ENCODE measurements at places on chromosomes 3 and 15.

GRCh38 chr3:53196575-53197407 lies 35.8 kb downstream of the PRKCD start:
- DNase-seq: no peak

- no peak for DNase-seq
Measured at GRCh38 chr3:143139762-143140161, 20.2 kb downstream of the CHST2 start.

DNA sequence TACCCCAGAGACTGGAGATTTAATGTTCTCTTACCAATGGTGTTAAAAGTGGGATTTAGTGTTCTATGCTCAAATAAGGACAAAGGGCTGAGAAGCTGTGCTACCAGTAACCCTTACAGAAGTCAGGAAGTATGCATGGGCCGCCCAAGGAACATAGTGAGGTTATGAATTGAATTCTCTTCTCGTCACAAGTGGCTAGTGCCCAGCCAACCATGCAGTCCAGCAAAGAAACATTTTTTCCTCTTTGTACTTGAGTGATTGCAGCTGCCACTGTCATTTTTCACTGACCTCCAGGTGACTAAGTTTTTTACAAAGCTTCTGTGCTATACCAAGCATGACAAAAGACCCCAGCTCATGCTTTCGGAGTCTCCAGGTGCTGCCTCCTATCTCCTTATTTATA lies 110.6 kb upstream of the DCBLD2 start:
- no peak for DNase-seq

- no peak for DNase-seq
Measured at GRCh38 chr3:27927882-27928281, 205.8 kb upstream of the EOMES start.

- DNase-seq: no peak
Measured at GRCh38 chr3:189330066-189330465, 158.3 kb downstream of the TPRG1 start.

DNA sequence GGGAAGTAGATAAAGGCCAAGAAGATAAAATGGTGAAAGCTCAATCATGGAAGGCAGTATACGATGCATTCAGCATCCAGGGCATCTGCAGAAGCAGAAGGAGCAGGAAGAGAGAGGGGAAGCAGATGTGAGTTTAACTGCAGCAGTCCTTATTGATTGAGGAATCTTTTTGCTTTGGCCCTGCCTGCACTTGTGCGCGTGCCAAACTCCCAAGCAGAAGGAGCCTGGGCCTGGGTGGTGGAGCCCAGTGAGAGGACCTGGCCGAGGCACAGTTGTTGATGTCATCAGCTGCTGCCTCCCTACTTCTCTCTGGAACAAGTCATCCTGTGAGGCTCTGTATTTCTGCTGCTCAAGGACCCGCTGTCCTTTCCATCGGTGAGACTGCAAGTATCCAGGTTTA lies 65.5 kb upstream of the ROPN1 start:
- DNase-seq: no peak

DNA sequence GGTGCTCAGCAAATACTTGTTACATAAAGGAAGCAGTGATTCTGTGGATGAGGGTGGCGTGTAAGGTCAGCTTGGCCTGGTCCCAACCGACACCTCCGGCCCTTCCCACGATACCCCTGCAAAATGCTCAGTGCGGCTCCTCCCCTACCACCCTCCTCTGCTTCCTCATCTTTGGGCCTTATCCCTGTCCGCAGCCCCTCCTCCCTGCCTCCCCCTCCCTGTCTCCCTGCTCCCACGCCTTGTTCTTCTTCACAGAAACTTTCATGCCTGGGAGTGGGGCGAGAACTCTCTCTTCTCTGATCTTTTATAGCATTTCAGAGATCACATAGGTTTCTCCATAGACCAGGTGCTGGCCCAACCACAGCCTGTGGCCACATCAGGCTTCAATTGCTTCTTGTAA lies 75.0 kb upstream of the ATP2B2 start:
- DNase-seq: no peak

DNA sequence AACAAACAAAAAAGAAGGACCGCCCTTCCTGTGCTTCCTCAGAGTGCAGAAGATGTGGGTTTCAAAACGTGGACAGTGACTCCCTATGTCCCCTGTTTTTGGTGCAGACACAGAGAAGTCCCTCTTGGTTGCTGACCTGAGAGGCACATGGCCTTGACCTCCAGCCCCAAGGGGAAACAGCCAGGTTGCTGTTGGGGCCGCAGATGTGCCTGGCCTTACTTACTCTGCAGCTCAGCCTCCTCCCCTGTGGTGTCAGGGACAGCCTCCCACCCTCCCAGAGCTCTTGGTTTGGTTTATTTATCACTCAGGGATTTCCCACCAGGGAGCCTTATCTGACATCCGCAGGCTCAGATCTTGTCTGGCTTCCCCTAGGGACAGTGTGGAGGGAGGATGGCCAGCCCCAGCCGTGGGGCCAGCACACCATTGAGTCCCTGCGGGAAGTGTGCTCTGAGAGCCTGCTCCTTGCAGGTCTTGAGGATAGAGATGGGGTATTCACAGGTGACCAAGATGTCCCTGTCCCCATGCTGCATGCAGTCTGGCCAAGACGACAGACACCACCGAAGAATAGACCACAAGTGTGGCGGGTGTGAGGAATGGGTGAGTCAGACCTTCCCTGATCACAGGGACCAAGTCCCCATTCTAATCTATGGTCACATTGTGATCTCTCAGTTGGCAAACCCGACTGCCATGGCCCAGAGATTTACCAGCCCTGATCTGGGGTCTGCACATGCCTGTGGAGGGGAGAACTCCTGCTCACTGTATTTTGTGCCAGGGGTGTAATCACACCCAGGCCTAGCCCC lies 134.3 kb upstream of the ABHD17C start:
- no peak for DNase-seq

DNA sequence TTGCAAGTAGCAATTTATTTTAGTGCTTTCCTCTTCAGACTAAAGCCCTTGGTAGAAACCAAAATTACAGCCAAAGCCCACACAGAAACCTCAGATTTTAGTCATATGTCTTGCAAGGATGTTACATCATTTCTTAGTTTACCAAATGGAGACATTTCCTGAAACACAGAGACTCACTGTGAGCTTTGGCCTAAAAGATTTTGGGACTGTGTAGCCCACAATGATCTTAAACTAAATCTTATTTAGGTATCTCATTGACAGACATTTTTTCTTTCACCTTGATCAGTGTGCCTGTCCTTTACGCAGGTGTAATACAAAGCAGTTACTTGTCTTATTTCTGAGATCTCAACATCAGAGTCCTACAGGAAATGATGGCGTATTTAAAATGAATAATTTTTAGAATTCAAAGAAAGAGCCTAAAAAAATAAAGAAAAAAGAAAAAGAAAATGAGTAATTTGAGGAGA lies 27.8 kb upstream of the AP4E1 start:
- DNase-seq: peak; percentile 58

DNA sequence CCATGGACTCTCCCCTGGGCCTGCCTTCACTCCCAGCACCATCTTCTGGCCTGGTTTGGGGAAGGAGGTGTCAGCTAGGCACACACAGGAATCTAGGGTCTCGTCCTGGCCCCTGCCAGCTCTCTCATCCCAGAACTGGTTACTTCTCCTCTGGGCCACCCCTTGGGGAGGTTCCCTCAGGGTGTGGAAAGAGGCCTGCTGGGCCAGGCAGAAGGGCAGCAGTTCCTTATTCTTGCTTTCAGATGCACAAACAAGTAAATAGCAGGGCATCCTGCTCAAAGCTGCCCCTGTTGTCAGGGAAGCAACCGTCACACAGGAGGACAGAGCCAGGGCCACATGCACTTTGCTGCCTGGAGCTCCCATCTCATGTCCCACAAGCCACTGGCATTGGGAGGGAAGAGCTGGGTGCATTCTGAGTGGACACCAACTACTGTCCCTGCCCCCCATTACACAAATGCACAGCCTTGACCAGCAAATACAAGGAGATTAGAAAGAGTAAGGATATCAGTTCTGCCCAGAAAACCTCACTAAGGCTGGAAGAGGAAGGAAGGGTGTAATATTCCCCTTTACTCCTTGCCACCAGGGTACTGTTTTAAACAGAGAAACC lies 108.8 kb upstream of the HACD2 start:
- DNase-seq: no peak

DNA sequence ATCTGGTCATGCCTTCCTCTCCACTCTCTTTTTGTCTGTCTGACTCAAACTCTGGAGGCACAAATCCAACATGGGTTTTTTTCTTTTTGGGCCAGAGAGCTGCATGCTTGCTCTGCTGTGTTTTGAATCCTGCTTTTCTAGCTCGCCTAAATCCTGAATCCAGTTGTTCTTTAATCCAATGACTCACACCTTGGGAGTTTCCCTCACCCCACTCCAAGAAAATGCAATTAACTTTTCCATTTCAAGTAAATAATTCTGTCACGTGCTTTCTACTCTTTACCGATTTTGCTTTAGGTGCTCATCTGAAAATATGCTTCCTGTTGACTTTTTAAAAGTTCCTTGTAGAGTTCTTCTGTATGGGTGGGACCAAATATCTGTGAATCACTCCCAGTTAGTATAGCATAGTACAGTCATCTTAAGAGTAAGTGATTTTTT lies 47.6 kb downstream of the SLMAP start:
- DNase-seq: no peak

DNA sequence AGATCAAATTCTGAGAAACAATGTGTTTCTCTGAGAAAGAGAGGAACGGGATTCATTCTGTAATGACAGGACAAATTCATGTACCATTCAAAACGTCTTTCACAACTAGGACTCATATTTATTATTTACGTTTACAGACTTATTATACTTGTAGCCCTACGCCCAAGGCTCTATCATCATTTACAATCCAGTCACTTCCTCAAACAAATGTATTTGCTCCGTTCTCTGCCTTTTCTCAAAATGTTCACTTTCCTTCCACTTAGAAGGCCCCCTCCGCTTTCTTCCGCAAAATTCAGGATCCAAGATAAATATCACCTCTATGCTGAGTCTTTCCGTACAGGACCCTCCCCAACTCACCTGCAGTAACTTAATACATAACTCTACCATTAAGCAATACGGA lies 745 bp downstream of the RSL24D1 start:
- no peak for DNase-seq

DNA sequence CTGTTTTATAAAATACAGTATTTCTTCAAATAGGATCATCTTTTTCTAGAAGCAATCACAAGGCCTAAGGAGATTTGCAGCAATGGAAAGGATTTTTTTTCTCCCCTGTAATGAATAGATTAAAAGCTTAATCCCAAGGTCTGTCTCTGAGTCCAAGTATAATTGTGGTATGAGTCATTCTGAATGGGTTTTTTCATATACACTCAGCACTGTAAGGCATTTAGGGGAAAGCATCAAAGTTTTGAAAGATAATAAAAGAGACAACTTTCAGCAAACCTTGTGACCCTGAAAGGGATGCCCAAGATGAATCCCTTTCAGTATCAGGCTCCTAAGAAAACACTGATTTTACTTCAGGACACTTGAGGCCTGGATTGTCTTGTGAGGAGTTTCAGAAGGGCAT lies 23.3 kb upstream of the LARS2 start:
- DNase-seq: no peak

DNA sequence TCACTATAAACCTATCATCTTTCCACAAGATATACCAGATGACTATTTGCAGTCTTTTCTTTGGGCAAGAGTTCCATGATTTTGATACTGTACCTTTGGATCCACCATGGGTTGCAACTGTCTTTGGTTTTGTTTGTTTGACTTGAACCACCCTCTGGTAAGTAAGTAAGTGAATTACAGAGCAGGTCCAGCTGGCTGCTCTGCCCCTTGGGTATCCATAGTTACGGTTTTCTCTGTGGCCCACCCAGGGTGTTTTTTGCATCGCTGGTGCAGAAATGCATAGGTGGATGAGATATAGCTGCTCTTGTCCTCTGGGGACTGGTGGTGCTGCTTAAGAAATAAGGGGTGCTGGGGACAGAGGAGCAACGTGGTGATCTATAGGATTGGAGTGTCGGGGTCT lies 33.8 kb downstream of the CHDH start:
- DNase-seq: peak; percentile 36
